Activated CD8-positive, alpha-beta T cell treated with anti-CD3 and anti-CD28 coated beads, Interleukin-2, amount 10 ng/mL, durations not matched to agents 7 days and 5 days (primary cell): ENCODE measurements at places on chromosomes 5 and 9. TPM values are rescaled to one million over a fixed set of nuclear protein-coding genes. Genes with fewer than 3 reads are reported as not detected.

Gene FOXD4L5
- 0.23 TPM for total RNA-seq

Gene RNF180
- total RNA-seq = not detected

Gene SPINK6
- total RNA-seq = not detected

GRCh38 chr5:137800700-137801411 lies 46.7 kb upstream of the HNRNPA0 start:
- DNase-seq = no peak

DNA sequence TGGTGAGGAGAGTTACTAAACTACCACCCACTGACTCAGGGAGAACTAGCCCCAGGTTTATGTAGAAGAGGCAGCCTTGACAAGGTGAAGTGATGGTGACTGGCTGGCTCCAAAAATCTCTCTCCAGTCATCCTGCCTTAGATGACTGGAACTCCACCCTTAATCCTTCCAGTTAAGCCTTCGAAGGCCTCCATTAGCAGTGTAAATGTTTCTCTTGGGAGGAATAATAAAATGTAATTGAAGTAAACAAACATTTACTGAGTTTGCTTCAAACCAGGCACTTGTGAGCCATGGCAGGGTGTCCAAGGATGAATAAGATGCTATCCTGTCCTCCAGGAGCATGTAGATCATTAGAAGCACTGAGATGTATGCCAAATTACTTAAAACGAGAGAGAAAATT lies 35.5 kb downstream of the ASTN2 start:
- no peak for DNase-seq

GRCh38 chr5:53031695-53032096 lies 42.5 kb downstream of the ITGA2 start:
- peak; percentile 60 for DNase-seq

DNA sequence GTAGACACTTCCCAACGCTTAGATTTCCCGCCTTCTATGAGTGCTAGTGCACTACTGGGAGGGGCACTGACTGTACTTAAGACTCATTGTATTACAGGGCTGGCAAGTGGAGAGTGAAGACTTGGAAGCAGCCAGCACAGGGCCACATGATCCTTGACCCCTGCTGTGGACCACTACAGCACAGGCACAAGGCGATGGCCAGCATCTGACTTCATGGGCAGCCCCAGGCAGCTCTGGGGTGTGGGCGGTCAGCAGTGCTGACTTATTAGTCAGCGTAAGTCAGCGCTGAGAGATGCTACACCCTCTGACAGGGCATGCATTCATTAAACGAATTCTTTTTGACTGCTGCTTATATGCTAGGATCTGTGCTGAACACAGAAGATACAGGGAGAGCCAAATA lies 9.3 kb downstream of the SLC46A2 start:
- DNase-seq = no peak

- DNase-seq = no peak
These were observed 712.1 kb downstream of the KCTD16 start for GRCh38 chr5:144882739-144883283.

Gene SELENOP
- total RNA-seq = not detected

DNA sequence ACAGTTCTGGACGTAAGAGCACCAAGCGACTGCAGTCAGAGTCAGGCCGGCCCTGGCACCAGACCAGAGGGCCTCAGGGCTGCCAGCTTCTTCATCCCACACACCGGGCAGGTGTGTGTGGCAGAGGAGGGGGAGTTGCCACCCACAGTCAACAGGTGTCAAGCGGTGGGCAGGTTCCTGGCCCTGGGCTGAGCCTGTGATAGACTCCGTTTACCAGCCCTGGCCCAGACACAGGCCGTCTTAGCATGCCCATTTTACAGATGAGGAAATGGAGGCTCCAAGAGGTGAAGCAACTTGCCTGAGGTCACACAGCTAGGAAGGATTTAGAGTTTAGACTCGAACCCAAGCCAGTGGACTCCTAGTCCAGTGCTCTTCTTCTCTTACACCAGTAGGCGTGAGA lies 71.8 kb downstream of the HMCN2 start:
- no peak for DNase-seq
